ENCODE measurements at places on chromosomes 12 and 14.

DNA sequence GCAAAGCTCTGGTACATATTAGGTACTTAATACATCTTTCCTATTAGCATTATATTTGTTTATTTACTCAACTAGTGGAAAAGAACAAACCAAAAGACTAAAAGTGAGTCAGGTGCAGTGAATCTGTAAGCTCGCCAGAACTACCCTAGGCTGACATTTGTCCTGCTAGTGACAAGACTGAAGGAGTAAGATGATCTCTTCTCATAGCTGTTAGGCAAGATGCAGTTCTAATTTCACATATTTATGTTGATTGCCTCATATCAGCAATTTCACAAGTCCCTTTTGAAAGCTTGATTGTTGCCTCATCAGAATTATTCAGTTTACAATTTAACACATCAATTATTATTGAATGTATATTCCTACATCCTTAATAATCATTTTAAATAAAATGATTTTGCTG, 293.0 kb upstream of the NAV3 start:
- DNase-seq: no peak

GRCh38 chr12:93805736-93806141, 128.6 kb downstream of the CRADD start:
- no peak for DNase-seq

GRCh38 chr12:52066346-52067080, 3.3 kb upstream of the ATG101 start:
- DNase-seq: no peak

DNA sequence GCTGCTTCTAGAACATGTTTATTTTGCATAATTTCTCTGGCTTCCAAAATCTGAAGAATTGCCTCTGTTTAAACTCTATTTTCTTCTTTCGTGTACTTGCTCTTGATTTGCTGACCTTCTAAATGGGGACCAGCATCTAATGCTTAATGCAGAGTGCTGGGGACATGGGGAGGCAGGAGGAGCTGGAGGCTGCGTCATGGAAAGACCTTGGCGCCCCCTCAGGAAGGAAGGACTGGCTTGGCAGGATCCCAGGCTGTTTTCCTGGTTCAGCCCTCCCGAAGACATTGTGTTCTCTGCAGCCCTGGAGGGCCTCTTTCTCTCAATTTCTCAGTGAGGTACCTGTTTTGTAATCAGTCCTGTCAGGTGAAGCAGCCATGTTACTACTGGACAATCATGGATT, 5.5 kb downstream of the PRKCH start:
- no peak for DNase-seq

DNA sequence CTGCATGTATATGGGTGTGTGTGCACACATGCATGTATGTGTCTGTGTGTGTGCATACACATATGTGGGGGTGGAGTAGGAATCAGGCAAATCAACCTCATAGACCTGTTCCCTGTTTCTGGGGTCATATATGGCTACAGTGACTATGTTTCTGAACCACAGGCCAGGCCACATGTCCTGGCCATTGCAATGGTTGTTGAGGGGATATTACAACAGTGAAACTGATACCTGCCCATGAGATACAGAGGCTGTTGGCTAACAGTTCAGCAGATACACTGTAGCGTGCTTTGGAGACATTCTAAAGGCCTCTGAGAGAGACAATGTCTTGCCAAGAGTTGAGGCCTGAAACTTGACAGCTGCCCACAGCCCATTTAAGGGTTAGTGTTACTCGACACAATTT, 47.3 kb upstream of the FOS start:
- DNase-seq: no peak

DNA sequence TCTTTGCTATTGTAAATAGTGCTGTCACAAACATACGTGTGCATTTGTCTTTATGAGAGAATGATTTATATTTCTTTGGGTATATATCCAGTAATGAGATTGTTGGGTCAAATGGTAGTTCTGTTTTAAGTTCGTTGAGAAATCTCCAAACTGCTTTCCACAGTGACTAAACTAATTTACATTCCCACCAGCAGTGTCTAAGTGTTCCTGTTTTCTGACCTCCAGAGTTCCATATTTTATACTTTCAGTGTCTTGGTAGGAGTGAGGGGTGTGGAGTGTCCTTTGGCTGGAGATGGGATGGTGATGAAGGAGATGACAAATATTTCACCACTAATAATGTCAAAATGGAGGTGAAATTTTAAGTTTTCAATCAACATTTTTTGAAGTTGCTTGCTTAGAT, 86.4 kb downstream of the DACT1 start:
- DNase-seq: no peak

GRCh38 chr12:119843100-119843499, 34.0 kb downstream of the CIT start:
- DNase-seq: no peak

- no peak for DNase-seq
Observed at GRCh38 chr12:74490390-74491064, 47.1 kb upstream of the ATXN7L3B start.

- no peak for DNase-seq
Observed at GRCh38 chr12:75154388-75154787, 55.3 kb downstream of the KCNC2 start.

DNA sequence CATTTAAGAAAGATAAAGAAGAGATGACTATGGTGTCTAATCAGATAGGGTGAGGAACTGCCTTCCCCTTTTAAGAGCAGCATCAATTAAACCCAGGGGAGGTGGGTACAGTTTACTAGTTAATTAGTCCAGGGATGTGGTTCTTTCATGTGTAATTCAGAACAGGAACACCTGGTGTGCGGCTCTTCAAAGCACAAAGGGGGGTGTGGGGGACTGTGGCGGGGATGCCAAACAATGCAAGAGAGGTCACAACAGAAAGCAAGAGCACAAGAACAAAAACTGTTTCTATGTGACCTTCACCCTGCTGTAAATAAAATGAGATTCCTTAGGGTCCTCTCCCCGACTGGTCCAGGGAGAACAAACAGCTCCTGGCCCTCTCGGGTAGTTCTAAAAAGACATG, 183.9 kb upstream of the SOX5 start:
- DNase-seq: no peak

DNA sequence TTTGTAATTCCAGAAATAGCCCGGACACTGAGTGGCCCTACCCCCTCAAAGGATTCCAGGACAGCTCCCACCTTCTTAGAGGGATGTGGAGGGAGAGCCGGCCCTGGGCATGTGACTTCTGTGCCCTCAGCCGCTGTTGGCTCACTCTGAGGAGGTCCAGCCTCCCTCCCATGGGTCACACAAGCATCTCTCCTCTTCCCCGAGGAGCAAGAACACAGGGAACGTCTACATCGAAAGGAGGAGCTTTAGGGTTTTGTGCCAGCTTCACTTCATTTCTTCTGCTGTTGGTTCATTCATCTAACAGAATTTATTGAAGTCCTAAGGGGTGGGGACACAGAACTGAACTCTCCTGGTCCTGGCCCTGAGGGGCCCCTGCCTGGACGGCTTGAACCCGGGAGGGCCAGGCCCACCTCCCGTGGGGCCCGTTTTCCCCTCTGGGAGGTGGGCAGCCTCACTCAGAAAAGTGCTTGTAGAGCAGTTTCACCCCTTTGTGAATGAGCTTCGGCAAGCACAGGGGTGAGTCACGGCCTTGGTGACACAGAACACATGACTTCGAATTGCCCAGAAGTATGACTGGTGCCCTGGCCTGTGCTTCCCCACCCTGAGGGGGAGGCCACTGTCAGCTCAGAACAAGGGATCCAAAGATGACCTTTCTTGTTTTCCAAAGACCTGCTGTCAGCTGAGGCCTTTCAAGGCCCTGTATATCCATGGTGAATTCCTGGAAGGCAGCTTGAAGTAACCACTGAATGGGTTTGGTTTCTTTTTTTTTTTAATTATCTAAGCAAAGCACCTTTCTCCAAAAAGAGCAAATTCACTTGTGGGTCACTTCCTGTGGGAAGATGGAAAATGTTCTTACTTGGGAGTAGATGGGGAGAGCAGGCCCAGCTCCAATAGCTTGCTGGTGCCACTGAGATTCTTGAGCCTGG, 39.2 kb downstream of the NFKBIA start:
- peak; percentile 33 for DNase-seq

- no peak for DNase-seq
Observed at GRCh38 chr12:108141600-108142130, 12.6 kb downstream of the WSCD2 start.

- DNase-seq: no peak
Observed at GRCh38 chr12:212715-213526, 1.0 kb downstream of the SLC6A12 start.

DNA sequence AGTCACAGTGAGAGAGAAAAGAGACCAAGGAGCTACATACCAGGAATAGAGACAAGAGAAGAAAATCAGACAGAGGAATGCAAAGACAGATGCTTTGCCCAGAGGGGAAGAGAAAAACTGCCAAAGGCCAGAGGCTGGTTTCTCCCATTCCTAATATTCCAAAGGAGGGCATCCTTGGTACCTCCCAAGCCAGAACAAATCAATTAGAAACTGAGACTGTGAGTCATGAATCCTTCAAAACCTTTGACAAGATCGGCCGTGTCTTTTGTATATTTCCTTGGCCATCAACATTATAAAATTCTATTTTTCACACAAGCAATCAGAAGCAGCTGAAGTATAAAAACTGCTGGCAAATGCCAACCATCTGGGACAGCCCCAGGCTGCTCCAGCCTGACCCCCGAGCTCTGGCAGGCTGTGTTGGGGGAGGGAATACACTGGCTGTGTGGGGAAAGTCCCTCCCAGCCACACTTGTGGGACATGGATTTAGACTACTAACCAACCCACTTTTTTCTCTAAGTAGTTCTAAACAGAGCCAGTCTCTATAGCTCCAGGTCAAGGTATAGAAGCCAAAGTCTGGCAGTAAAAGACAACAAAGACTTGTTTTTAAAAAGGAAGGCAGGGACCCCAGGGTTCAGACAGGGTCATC, 13.7 kb downstream of the POMT2 start:
- DNase-seq: no peak

GRCh38 chr12:29844667-29845066, 60.9 kb upstream of the TMTC1 start:
- DNase-seq: no peak

DNA sequence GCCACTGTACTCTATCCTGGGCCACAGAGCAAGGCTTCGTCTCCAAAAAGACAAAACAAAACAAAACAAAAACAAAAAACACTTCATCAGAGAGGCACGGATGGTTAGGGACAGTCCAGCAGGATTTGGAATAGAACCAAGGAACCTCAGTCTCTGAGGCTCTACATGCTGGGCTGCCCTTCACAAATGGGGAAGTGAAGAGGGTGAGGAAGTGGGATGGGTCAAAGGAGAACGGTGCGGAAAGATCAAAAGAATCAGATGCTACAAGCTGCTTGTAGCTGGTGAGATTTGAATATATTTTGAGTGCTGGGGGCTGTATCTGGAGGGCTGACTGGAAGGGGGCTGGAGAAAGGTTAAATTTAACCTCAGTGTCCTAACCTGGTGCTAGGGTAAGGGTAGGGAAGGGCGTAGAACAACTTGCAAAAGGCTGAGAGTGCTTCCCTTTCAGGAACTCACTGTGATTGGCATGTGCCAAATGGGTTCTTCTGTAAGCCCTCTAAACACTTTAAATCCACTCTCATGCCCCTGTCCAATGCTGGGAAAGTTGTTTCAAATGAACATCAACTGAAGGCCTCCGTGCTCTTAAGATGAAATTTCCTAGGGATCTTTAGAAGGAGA, 4.6 kb downstream of the FOXJ2 start:
- DNase-seq: no peak

- no peak for DNase-seq
Observed at GRCh38 chr12:3614806-3615466, 123.9 kb downstream of the PRMT8 start.

- no peak for DNase-seq
Observed at GRCh38 chr14:104174051-104174450, 35.7 kb downstream of the KIF26A start.

GRCh38 chr14:92493492-92493891, 20.1 kb upstream of the RIN3 start:
- DNase-seq: no peak

DNA sequence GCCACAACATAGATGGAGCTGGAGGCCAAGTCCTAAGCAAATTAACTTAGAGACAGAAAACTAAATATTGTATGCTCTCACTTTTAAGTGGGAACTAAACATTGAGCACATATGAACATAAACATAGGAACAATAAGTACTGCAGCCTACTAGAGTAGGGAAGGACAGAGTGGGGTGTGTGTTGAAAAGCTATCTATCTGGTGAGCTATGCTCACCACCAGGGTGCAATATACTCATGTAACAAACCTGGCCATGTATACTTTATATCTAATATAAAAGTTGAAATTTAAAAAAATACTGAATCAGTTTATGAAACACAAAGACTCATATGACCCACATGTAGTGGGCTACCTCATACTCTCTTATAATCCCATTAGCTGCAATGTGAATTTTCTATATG, 1305.0 kb downstream of the LRFN5 start:
- DNase-seq: no peak

DNA sequence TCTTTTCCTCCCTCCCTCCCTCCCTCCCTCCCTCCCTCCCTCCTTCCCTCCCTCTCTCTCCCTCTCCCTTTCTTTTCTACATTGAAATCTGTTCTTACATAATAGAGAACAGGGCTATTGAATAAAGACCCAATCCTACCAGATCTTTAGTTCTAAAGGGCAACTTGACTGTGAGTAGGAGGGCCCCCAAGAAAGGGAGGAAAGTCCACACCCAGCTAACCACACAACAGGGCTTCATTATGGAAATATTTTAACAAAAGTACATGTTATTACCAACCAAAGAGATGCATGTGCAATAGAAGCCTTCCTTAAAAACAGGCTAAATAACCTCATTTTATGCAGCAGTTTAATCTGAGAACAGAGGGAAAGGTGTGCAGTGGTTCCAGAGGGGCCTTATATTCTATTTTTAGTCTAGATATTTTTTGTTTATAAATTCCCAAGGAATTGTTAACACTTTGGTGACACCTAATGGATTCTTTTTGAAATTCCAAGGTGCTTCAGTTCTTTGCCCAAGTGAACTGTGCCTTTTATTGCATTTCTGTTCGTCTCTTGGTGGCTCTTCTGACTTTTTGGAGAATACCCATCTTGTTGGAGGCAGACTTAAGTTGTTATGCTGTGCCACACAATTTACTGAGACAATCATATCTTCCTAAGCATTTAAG, 63.0 kb downstream of the GNS start:
- DNase-seq: no peak

Data from stimulated activated CD8-positive, alpha-beta memory T cell treated with anti-CD3 and anti-CD28 coated beads, Interleukin-15, amount 100 ng/mL, for 24 hours (primary cell).